HFF-Myc (cell line): ENCODE measurements at places on chromosomes 5 and 9.
A peak's percentile ranks its signal among the peaks of the same experiment; 100 is the strongest.

- no peak for DNase-seq
These were observed 63.1 kb downstream of the ADAMTS6 start for GRCh38 chr5:65418661-65419060.

- DNase-seq, result no peak
These were observed 170.5 kb downstream of the GABBR2 start for GRCh38 chr9:98538203-98538602.

GRCh38 chr5:103990064-103990463 is 427.5 kb upstream of the NUDT12 start:
- DNase-seq, result no peak

DNA sequence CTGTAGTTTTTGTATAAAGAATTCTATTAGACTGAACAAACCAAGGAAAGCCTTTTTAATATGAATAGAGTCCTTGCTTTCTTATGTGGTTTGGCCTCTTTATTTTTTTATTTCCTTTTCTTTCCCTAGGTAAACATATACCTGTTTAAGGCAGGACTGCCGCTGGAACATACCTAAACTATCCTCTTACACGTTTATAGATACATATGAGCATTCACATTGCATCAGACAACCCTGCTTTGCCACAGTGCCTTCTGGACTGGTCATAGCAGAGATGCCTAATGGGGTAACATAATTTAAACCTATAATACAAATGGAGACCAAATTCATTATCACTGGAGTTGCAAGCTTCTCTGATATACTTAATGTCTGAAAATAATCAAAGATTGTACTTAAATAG is 12.5 kb downstream of the GRAMD2B start:
- no peak for DNase-seq

GRCh38 chr5:61817472-61818326 is 485.6 kb downstream of the ZSWIM6 start:
- DNase-seq, result no peak

DNA sequence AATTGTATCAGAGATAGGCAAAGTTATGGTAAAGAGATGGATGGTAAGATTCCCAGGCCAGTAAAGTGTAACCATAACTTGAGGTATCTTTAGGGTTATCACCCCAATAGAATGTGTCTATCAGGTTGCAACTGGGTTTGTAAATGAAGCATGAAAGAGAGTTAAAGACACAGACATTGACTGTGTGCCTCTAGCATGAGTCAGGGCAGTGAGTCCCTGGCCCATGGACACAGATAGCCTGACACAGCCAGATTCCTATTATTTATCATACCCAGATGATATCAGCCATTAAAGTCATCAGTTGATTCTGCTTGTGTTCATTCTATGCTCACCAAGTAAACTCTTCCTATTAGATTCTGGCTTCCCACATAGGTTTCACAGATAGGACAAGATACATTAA is 33.5 kb upstream of the SNAPC3 start:
- DNase-seq, result no peak

DNA sequence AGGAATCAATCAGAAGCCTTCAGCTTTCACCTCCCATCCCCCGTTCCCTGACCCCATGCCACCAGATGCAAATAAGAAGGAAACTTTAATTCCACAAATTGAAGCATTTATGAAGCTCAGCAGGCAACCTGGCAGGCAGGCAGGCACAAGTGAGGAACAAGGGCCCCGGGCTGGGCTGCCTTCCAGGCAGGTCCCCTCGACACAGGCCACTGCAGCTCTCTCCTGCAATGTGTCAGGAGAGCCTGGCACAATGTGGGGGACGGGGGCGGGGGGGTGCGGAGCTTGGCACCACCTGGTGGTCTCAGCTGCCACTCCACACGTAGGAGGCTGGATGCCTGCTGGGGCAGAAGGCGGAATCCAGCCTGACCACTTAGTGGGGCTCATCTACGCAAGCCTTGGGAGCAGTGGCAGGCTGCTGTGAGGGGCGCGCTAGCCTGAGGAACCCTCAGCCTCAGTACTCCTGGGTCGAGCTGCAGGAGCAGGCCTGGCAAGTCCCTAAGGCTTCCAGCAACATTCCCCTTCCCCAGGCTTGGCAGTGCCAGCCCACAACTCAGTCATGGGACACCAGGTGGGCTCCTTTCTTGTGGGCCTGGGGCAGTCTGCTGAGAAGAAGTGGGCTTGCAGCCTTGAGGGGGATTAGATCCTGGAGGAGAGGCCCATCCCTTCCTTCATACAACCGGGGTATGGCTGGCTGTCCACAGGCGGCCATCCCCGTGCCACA is 50.2 kb upstream of the KCNMB1 start:
- no peak for DNase-seq

- no peak for DNase-seq
These were observed 34.1 kb upstream of the NR4A3 start for GRCh38 chr9:99787556-99787955.

- no peak for DNase-seq
These were observed 30.5 kb upstream of the DAB2IP start for GRCh38 chr9:121620777-121621449.

DNA sequence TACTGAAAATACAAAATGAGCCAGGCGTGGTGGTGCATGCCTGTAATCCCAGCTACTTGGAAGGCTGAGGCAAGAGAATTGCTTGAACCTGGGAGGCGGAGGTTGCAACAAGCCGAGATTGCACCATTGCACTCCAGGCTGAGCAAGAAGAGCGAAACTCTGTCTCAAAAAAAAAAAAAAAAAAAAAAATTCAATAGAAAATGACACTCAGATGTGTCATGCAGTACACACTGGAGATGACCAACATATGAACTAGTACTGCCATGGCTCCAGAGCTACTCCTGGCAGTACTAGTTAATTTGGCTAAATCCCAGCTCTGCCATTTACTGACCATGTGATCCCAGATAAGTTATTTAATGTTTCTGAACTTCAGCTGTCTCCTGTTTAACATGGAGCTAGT is 7.3 kb downstream of the ATOX1 start:
- no peak for DNase-seq

- DNase-seq, result no peak
These were observed 119.0 kb downstream of the PIK3R1 start for GRCh38 chr5:68334553-68334886.

GRCh38 chr5:10595672-10596309 is 31.9 kb downstream of the ANKRD33B start:
- DNase-seq, result peak; percentile 89

GRCh38 chr9:35105571-35106342 is 2.8 kb upstream of the STOML2 start:
- no peak for DNase-seq

GRCh38 chr5:658103-658502 is 35.0 kb downstream of the TPPP start:
- no peak for DNase-seq

GRCh38 chr5:74141053-74141452 is 499.5 kb downstream of the ENC1 start:
- no peak for DNase-seq

DNA sequence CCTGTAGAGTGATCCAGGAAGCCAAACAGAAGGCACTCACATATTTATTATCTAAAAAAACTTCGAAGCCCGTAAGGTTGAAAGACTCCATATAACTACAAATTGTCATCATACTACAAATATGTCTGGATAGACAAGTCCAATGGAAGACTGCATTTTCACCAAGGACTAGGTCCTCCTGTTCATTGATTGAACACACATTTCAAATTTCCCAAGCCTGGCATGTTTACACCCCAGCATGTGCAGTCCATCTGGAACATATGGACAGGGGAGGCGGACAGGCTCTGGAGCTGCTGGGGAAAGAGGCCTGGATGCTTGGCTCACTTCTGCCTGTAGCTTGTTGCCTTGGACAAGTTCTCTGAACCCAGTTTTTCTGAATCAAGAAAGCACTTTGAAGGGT is 378.7 kb downstream of the ENC1 start:
- peak; percentile 72 for DNase-seq

DNA sequence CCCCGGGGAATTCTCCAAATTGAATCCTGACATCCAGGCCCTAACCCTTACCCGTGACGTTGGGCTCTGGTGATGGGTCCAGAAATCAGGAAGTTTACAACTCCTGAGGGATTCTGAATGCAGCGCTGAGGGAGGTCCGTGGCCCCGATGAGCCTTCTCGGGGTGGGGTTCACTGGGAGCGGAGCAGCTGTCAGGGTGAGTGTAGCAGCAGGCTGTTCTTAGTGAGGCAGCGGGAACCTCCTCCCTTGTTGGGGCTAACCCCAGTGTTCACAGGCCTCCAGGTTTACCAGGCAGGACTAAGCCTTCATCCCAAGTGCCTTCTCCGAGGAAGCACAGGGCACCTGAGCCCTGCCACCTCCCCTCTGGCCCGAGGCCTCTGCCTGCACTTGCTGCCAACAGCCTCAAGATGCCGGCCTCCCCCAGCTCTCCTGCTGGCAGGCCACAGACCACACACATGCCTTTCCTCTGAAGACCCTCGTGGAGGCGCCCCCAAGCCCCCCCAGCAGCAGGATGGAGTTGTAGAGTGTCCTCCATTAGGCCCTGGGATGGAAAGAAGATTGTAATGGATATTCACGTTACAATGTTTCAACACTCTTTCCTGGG is 7.3 kb upstream of the ADAMTS16 start:
- no peak for DNase-seq

DNA sequence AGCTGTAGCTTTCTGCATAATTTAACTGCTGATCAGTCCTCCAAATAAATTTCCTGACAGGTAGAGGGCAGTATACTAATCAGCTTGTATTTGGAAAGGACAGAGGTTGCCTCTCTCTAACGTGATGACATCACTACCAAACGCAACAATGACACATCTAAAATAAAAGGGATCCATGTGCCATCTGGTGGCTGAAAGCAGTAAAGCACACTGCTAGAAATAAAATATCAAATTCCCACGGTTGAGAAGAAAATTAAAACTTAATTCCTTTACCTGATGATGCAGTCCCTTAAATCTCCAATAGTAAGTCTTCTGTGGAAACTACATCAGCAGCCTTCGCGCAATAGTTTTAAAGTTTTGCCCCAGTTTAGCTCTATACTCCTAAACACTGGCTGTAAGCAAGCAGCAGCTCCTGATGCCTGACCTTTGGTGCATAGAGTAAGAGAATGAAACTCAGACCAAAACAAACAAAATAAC is 54.5 kb downstream of the DIAPH1 start:
- peak; percentile 92 for DNase-seq

- no peak for DNase-seq
These were observed 864.6 kb upstream of the ACO1 start for GRCh38 chr9:31519826-31520225.

DNA sequence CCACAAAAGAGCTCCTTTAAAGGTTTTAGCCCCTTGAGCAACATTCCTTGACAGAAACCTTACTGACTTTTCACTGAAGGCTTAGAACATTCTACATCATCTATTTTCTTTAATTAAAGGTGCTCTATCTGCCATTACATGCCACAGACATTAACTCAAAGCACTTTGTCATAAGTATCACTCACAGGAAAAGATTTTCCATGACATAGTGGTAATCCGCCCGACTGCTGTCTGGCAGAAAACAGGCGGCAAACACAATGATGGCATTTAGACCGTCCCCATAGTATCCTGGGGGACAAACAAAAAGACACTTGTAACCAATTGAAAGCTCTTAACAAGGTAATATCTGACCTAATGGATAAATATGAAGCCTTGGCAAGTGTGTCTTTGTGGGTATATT is 126.2 kb upstream of the PCA3 start:
- no peak for DNase-seq

DNA sequence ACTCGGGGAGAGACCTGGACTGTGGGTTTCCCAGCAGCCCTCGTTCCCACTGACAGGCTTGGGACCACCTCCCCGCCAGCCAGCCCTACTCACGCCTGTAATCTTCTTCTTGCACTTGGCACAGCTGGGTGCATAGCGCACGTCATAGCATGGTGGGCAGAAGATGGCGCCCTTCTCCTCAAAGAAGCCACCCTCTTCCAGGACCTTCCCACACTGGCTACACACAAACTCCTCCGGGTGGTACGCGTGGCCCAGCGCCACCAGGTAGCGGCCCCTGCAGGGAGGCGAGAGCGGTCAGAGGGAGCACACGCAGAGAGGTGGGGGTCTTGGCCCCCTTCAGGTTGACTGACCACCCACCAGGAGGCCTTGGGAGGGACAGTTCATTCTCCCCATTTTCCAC is 9.4 kb downstream of the PDLIM7 start:
- no peak for DNase-seq

GRCh38 chr9:109295221-109296130 is 25.4 kb downstream of the EPB41L4B start:
- DNase-seq, result no peak

- no peak for DNase-seq
These were observed 3.6 kb upstream of the CPLX2 start for GRCh38 chr5:175867587-175868347.

DNA sequence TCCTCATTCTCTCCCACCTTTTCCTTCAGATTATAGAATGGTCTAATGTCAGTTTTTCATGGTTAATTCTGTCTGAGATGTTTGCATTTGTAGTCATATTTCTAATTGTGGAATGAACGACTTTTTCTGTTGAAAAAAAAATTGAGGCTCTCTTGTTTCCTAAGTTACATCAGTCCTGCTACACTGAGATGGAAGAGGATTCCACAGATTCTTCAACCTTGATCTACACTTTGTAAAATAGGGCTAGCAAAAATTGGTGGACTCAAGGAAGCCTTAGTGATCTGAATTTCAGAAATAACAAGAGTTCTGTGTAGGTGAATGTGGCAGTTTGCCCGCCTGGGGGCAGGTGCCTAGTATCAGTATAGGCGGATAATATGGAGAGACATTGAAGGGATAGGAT is 51.9 kb downstream of the ERBIN start:
- no peak for DNase-seq

GRCh38 chr5:58330781-58331180 is 129.1 kb downstream of the PLK2 start:
- DNase-seq, result no peak

DNA sequence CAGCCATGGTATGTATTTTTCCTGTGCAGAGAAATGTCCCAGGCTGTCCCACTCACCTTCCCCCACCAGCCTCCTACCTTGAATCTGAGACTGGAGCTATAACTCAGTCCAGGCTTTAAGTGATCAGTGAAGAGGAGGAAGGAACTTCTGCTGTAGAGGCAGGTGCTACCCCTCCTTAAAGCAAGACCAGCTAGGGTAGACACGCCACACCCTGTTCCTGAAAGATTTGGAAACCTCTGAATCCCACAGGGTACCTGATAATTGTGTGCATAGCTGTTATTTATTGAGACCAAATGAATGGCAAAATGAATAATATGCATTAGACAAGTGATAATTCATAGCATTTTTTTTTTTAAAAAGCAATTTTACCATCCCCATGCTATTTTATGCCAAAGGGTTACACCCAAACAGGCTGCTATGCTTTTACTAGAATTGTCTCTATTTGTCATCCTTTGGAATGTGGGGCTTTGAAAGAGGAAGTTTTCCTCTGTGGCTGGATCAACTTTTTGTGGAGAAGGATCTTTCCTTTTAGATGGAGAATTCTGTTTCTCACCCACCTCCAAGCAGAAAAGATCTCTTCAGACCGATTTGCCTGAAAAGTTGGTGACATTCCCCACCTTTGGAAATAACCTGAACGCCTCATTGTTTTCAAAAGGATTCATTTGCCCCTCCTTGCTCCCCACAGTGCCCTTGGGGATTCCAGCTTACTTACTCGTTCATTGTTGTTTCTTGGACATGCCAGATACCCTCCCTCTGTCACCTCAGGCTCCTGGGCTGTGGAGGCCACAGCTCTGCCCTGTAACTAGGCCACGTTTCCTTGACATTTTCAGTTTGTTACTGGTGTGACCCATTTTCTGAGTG is 248.7 kb downstream of the NR3C1 start:
- DNase-seq, result no peak
